NCI-H1694 treated with DMSO at 0.1 percent for 48 hours (cell line): ENCODE measurements at places on chromosomes 2 and 18.

DNA sequence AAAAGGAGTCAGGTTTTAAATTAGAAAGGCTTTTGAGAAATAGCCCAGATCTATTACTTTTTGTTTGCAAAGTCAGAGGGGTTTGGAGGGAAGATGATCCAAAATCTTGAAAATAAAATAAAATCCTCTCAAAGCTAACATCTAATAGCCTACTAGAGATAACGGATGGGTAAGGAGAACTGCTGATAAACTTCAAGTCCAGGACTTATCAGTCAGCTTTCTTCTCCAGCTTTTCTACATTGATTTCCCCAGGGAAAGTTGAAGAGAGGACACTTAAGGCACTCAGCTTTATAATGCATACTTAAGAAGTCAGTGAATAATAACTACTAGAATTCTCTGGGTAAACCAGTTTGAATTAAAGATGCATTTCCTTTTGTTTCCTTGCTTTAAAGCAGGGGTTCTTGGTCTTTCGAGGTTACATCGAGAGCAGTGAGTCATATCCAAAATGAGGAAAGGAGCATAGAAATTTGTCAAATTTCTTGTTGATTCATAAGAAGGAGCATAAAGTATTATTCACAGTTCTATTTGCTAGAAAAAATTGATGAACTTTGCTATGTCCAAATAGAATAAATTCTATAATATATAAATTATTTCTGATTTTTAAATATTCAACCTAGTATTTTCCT is 43.2 kb upstream of the ITPRID2 start:
- DNase-seq, result no peak

GRCh38 chr18:40897884-40898283 is 1057.2 kb upstream of the PIK3C3 start:
- no peak for DNase-seq

GRCh38 chr2:147818741-147819140 is 26.1 kb upstream of the ACVR2A start:
- DNase-seq, result no peak

DNA sequence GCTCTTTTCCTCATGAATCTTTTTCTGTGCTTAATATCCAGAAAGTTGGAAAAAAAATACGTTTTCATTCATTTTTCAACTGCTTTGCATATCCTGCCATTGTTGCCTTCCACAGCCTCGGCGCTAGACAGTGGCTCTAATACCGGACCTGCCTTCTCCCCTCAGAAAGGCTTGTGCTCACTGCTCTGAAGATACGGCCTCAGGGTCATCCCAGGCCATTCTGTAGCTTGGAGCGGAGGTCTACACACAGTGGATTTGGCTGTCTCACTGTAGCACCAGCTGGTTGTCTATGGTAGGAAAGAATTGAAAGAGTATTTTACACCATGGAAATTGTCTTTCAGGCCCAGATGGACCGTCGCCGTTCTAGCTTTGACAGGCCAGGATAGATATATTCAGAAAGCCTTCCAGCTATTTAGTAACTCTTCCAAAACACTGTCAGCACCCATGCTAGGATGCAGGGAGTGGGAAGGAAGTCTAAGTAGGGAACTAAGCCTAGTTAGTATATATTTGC is 242.0 kb downstream of the TMEM182 start:
- no peak for DNase-seq

- no peak for DNase-seq
Measured at GRCh38 chr2:100234141-100234540, 88.2 kb downstream of the LONRF2 start.

DNA sequence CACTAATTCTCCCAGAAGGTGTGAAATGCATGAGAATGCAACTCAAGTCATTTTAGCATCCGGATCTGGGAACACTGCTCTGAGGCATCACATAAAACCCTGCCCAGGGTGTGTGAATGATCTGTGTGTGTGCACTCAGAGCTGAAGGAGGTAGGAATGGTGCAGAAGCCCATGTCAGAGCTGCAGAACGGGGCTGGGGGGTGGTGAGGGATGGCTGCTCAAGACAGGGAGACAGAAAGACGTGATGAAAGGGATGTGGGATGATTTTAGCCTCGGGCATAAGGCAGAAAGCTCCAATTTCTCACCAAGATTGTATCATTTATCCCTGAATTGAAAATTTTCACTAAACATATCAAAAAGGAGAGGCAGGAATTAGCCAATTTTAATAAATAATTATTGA is 369.1 kb downstream of the EIPR1 start:
- no peak for DNase-seq

- DNase-seq, result peak; percentile 58
Measured at GRCh38 chr2:86223140-86223926, 24.1 kb downstream of the MRPL35 start.

GRCh38 chr2:176561706-176562105 is 292.5 kb downstream of the MTX2 start:
- DNase-seq, result no peak

- no peak for DNase-seq
Measured at GRCh38 chr2:111066062-111066593, 54.6 kb upstream of the BCL2L11 start.

- no peak for DNase-seq
Measured at GRCh38 chr2:108591163-108591562, 56.9 kb downstream of the LIMS1 start.

DNA sequence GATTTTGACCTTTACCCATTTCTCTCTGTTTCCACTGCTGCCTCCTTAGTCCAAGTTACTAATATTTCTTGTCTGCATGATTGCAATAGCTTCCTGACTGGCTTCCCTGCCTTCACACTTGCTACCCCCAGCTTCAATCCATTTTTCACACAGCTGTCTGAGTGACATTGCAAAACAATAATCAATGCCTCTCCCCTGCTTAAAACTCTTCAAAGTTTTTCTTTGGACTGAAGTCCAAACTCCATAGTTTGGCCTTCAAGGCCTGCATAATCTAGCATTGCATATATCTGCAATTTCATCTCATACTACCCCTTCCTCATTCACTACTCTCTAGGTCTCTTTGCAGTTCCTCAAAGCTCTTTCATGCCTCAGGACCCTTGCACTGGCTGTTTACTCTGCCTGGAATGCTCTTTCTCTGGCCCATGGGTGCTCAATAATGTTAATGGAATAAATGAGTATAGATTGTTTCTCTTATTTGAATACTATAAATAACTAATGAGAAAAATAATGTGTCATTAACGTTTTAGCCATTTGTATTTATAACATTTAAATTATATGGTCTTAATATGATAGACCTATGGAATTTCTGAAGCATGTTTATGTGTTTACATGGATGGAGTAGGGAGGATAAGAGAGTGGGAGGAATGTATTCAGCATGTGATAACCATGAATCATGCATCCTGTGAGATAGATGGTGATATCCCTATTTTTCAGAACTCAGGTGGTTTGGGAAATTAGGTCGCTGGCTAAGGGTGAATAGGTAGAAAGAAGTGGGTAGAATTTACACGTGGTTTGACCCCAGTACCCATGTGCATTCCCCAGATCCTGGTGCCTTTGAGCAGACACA is 5.7 kb upstream of the TMEM178A start:
- DNase-seq, result no peak

- no peak for DNase-seq
Measured at GRCh38 chr2:148244593-148245292, 223.9 kb downstream of the MBD5 start.

DNA sequence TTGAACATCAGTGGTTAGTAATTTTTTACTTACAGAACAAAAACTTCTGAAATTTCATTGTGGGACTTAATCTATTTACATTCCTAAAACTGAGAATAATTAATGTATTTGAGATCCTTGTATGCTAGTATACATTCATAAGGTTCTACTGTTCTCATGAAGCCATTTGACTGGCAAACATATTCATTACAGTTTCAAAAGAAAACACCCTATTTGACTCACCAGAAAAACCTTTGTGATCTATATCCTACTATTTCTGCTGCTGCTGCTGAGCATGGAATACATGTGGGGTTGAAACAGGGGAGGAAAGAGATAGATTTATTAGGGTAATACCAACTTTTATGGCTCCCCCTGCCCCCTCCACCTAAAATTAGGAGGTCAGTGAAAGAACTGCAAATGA is 21.8 kb downstream of the MARS2 start:
- DNase-seq, result no peak

DNA sequence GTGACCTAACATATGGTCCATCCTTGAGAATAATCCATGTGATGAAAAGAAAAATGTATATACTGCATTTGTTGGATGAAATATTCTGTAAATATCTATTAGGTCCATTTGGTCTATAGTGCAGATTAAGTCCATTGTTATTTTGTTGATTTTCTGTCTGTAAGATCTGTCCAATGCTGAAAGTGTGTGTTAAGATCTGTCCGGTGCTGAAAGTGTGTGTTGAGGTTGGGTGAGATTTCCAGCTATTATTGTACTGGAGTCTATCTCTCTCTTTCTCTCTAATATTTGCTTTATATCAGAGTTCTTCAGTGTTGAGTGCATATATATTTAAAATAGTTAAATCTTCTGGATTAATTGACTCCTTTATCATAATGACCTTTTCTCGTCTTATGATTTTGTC is 828.8 kb upstream of the CRIM1 start:
- no peak for DNase-seq

GRCh38 chr2:152730591-152731333 is 12.3 kb downstream of the ARL6IP6 start:
- DNase-seq, result no peak

- DNase-seq, result no peak
Measured at GRCh38 chr2:86484385-86484784, 43.2 kb downstream of the KDM3A start.

DNA sequence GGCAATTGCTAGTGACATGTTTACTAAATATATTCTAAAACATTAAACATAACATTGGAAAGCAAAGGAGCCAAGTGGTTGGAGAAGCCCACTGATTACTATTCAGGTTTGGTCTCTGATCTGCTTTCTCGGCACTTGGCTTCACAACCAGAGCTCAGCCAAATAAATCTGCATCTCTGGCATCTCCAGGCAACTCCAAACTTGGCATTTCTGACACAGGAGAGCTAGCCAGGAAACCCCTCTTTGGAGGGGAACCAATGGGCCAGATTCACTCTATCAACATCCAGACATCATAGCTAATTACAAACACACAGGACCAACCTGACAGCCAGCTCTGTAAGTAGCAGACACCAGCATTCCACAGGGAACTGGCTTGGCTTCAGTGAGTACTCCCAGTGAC is 150.3 kb upstream of the ETAA1 start:
- DNase-seq, result no peak

DNA sequence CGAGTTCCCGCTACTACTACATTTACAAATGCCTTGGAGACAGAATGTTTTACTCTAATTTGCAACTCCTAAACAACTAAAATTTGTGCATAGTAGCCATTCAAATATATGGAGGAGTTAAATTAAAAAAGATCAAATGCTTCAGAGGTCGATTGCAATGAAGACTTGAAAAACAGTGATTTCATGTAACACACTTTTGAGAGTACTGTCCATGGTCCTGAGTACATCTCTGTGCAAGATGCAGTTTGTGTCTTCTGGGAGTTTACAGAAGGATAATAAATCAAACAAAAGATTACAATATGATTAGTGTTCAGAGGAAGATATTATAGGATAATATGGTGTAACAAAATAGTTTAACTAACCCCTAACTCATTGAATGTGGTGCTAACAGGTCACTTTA is 894.7 kb downstream of the TMEM182 start:
- DNase-seq, result no peak

DNA sequence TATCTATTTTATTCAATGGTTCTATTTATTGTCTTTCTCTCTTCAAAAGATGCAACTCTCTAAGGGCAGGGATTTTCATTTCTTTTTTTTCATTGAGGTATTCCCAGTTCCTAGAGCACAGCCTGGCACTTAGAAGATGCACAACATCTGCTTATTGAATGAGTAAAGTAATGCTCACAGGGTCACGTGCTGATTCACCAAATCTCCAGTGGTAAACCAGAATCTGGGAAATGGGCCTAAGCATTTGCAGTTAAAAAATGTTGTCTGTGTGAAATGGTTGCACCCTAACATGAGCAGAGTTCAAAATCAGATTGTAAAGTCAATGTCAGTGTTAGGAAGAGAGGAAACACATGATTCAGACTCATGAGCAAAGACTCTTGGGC is 15.8 kb downstream of the SLC8A1 start:
- DNase-seq, result no peak

- no peak for DNase-seq
Measured at GRCh38 chr2:183037074-183037552, 1.1 kb downstream of the NCKAP1 start.

DNA sequence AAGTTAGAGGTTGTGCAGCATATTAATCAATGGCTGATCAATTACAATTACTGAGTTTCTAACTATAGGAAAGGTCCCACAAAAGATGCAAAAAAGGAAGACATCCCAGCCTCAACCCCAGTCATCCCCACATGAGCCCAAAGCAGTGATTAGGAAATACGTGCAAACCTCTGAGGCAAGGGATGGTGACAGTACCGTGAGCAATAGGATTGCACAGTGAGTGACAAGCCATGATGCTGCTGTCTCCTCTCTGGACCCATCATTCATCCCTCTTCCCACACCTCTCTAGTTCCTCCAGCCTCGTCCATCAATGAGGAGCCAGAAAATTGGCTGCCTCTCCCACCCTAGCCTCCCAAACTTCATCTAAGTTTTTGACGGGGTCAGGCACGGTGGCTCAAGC is 4.0 kb upstream of the SLC11A1 start:
- DNase-seq, result no peak

- DNase-seq, result no peak
Measured at GRCh38 chr2:111694700-111695101, 189.3 kb downstream of the ANAPC1 start.

GRCh38 chr2:165109915-165110314 is 93.9 kb downstream of the SCN3A start:
- no peak for DNase-seq

GRCh38 chr18:58456625-58457024 is 172.3 kb downstream of the ALPK2 start:
- DNase-seq, result no peak

DNA sequence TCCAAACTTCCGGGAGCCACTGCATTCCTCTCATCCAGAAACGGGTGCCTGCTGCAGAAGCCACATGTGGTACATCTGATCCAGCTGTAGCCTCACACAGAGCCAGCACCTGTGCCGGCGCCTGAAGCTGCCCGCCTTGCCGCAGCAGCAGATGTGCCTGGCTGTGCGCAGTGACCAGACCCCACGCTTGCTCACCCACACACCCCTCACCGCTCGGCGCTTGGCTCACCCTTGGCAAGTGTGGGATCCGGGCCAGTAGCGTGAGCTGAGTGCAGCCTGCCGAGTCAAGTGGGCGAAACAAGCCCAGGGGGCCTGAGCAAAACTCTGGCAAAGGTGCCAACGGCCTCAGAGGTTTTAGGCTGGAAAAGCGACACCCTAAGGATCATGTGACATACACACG is 220.1 kb upstream of the TMEFF2 start:
- DNase-seq, result no peak

DNA sequence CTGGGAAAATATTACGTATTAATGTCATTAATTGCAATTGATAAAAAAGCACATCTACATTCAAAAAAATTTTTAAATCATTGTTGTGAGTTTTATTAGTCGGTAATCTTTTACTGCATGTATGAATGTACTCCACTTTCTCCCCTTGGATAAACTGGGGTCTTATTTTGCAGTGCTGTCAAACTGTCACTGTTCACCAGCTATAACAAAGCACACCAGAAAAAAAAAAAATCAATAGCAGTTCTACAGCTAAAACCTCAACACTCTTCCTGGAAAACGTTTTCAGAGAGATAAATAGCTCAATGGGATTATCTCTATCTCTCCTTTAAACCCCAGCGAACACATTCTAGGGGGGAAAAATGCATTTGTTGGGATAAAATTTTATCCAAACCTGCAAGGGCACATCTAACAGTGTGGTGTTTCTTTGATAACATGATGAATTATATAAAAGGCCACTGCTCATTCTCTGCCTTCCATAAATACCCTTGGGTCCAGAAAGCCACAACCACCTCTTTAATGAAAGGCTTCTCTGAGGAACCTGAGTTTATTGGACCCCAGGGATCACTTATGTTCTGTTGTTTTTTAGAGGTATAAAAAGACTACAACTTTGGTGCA is 219.9 kb downstream of the CDH20 start:
- DNase-seq, result no peak
